Forelimb muscle (tissue), 1 donor: ENCODE measurements at places on chromosomes 4 and X.

DNA sequence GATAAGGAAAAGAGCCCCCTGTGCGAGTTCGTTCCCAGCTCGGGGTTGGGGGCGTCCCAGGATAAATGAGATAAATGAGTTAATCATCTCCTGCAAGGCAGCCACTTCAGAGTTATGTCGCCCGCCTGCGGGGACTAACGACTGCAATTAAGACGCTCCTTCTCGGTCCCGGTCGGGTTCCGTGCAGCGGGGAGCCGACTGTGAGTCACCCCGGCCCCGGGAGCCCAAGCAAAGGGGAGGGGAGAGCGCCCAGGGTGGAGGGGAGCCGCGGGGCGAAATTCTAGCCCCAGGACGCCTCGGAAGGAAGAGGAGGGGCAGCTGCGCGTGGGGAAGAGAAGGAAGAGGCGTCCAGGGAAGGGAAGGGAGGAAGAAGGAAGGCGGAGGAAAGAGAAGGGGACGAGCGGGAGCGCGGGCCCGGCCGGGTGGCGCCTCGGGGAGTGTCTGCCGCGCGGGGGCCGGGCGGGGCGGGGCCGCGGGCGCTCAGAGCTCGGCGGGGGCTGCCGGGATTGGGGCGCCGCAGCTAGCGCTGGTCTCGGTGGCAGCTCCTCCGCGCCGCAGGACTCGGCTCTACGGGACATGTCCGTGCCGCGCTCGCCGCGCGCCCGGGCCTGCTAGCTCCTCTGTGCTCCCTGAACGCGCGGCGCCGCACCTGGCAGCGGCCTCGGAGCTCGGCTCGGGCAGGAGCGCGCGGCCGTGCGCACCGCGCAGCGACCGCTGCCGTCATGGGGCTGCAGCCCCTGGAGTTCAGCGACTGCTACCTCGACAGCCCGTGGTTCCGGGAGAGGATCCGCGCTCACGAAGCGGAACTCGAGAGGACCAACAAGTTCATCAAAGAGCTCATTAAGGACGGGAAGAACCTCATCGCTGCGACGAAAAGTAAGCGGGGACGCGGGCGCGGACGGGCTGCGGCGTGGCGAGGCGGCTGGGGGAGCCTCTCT, at the start of gene ARHGAP10:
TSS of gene ARHGAP10 (plus strand) at position 509 of the 938 bp plus-strand sequence. CDS start at position 723, 214 bp downstream.
- DNase-seq: no peak

- no peak for DNase-seq
Observed at GRCh38 chr4:154741131-154741665, 2.6 kb upstream of the LRAT start.

DNA sequence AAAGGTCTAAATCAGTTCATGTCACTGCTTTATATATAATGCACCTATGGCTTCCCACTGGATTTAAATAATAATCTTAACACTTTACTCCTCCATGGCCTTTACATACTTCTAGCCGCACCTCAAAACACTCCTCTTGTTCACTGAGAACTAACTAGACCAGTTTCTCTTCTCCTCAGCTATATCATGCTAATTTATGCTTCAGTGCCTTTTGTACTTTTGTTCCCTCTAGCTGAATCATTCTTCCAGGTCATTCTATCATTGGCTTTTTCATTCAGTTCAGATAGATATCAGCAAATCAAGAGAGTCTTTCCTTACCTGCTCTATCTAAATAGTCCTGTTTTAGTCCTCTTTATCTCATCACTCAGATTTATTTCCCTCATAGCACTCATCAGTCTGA, 64.2 kb downstream of the TET2 start:
- no peak for DNase-seq

GRCh38 chr4:155535802-155536454, 130.7 kb upstream of the GUCY1A1 start:
- DNase-seq: no peak

DNA sequence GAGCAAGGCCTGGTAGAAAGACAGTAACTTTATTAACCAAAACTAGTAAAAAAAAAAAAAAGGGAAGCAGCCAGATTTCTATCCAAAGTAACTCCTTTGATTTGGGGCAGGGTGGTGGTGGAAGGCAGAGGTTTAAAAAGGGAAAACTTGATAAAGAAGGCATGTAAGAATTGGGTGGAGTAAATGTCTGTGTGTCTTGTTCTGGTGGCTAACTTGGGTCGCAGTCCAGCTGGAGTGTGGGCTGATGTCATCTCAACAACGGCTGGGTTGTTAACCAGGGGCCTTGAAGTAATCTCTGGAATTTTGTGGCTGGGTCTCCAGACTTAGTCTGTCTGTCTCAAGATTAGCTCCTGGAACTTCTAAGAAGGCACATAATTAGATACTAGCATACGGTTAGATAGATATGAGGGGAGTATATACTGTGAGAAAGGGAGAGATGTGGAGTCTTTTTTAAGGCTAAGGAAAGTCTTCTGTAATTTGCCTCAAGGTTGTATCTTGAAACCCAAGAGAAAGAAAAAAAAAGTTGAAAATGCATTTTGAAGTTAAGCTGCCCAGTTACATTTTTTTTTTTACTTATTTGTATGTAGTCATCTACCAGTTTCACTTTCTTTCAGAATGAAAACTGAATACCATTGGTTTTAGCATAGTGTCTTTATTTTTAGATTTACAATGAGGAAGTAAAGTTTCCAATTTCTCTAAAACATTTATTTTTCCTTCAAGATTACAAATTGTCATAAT, 48.3 kb downstream of the MTHFD2L start:
- DNase-seq: no peak

- no peak for DNase-seq
Observed at GRCh38 chr4:166284221-166284620, 411.2 kb downstream of the TLL1 start.

GRCh38 chrX:72126048-72126415, 5.7 kb downstream of the RTL5 start:
- no peak for DNase-seq

- no peak for DNase-seq
Observed at GRCh38 chr4:182102576-182102975, 140.6 kb upstream of the TENM3 start.

- DNase-seq: no peak
Observed at GRCh38 chr4:15917297-15917696, 21.2 kb downstream of the FGFBP1 start.

- DNase-seq: no peak
Observed at GRCh38 chr4:101954975-101955678, 164.6 kb downstream of the BANK1 start.

- DNase-seq: no peak
Observed at GRCh38 chr4:25029479-25030276, 1.1 kb downstream of the LGI2 start.

DNA sequence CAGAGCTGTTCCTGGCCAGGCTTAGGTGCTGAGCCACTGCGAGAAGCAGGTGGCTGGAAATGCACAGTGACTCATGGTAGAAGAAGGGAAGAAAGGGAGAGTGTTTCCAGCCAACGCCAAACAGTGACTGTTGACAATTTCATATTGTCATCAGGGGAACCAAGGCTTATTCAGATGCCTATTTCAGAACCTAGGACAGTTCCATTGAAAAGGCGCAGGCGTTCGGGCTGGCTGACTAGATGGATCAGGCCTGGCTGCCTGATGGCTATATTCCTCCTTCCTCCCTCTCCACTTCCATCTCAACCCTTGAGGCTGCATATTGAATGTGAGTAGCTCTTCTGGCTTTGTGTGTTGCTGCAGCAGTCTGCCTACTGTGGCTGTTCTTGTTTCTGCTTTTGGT, 73.0 kb upstream of the FRMPD4 start:
- DNase-seq: no peak

GRCh38 chrX:40320819-40321218, 223.1 kb upstream of the BCOR start:
- DNase-seq: no peak

- DNase-seq: peak; percentile 36
Observed at GRCh38 chrX:78622831-78623230, 36.3 kb downstream of the RTL3 start.

DNA sequence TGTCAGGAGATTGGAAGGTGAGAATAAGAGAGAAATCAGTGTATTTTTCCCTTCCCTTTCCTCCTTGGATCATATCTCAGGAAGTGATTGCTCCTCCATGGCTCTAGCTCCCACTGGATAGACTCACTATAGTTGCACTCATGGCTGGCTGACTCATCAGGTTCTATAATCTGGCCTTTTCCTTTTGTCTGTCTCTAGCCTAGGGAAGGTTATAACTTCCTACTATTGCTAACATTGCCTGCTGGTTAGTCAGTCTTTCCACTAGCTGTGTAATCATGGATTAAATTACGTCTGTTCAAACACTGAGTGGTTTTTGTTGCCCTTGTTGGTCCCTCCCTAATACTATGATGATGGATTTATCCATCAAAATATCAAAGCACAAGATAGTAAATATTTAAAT, 195.5 kb upstream of the VEGFC start:
- DNase-seq: no peak

- DNase-seq: no peak
Observed at GRCh38 chr4:100790836-100791615, 273.2 kb upstream of the EMCN start.

DNA sequence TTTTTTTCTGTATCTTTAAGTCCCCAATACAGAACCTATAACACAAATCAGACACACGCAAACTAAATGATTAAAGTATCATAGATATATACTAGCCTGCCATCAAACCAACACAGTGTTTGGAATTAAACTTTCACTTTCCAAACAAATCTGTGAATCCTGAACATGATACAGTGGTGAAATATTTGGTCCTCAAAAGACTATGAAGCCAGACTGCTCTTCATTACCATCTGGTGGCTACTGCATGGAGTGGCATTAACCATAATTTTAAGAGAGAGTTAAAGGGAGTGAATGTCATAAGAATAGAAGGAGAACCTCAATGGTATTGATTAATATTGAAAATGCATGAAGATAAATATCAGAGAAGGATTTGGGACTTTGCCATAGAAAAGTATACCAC, 9.2 kb upstream of the GABRA4 start:
- no peak for DNase-seq

DNA sequence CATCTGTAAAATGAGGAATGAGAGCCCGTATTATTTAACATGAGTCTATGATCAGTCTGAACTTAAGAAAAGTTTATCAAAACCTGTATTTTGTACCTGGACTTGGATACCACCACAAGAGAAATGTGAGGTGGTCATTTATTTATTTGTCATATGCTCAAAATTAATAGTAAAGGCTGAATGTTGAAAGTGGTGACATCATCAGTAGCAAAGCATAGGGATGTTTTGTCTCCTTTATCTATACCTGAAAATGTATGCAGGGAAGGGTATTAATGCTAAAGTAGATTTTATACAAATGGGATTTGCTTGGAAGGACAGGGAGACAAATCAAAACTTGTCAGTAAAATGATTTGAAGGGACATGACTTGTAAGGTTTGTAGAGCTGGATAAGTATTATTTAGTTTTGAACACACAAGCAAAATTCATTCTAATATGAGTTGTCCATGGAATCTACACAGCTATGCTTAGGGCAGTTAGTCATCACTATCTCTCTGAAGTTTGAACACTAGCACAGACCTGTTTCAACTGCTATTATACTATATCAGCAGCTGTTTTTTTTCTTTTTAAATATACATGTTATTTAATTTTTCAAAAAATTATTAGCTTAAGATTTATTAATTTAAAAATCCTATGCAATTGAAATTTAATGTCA, 52.4 kb upstream of the GUCY1A1 start:
- DNase-seq: no peak
